ENCODE measurements at places on chromosomes 5 and 9.

- no peak for DNase-seq
Observed at GRCh38 chr9:100455470-100455869, 17.5 kb upstream of the TMEFF1 start.

DNA sequence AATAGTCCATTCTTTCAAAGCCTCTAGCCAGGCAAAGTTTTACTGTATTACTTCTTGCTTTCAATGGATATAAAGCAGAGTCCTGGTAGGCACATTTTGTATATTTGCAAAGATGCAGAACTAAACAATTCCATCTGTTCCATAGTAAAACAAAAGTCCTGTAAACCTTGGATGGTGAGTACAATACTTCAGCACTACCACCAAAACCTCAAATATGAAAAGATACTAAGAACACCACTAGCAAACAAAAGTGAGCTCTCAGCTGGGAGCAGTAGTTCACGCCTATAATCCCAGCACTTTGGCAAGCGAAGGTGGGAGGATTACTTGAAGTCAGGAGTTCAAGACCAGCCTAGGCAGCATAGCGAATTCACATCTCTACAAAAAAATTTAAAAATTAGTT lies 195.0 kb downstream of the MSX2 start:
- DNase-seq = no peak

DNA sequence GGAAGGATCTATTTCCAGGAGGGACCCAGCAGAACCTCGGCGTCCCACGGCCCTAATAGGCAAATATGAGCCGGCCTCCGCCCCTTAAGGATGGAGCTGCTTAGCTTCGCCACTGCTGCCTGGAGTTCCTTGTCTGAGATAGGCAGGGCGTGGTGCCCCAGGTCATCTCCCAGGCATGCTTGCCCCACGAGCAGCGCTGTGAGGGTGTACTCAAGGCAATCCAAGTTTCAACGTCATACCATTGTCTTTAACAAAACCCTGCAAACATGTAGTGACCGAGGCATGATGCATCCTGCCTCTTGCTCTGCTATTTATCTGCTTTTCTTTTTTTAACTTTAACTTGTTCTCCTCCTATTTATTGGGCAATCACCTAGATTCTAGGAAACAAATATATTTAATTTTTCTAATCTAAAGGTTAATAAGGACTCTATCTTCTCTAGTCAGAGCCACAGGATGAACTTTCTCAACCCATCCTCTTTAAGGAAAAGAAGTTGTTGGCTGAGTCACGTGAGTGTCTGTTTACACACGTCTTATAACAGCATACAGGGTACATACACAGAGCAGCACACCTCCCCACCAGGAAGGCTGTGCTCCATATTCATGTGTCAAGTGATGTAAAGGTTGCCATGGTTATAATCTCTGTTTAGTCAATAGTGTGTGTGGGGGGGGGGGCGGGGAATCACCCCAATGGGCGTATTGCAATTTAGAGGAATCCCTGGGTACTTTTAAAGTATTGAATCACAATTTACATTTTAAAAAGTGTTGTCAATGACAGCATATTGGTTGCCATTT lies 27.3 kb upstream of the ZSWIM6 start:
- DNase-seq = no peak

GRCh38 chr5:40735609-40736008 lies 20.2 kb downstream of the TTC33 start:
- no peak for DNase-seq

DNA sequence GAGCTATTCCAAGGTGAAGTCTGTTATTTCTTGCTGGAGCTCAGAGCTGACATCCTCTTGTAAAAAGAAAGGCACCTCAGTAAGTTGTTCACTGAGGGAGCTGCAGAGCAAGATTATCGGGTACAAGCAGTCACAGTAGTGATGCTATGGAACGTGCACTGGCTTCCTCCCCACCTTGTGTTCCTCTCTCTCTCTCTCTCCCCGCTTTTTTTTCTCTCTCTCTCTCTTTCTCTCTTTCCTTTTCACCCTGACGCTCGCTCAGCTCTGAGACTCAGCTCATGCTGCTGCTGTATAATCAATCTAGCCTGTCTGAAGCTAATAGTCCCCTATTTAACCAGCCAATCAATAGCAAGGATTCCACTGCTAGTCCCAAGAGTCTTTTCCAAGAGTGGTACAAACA lies 587.6 kb upstream of the CDH18 start:
- DNase-seq = no peak

GRCh38 chr5:116651653-116652052 lies 77.0 kb upstream of the SEMA6A start:
- no peak for DNase-seq

- DNase-seq = no peak
Observed at GRCh38 chr9:135336722-135337527, 142.7 kb upstream of the PPP1R26 start.
